ENCODE measurements at places on chromosomes 6 and 20. TPM values are rescaled to one million over a fixed set of nuclear protein-coding genes. Genes with fewer than 3 reads are reported as not detected.
A peak's percentile ranks its signal among the peaks of the same experiment; 100 is the strongest.

GRCh38 chr6:66435321-66435720, 728.3 kb upstream of the EYS start:
- DNase-seq: no peak

- DNase-seq: no peak
Observed at GRCh38 chr6:140398076-140398475, 1023.6 kb upstream of the CITED2 start.

DNA sequence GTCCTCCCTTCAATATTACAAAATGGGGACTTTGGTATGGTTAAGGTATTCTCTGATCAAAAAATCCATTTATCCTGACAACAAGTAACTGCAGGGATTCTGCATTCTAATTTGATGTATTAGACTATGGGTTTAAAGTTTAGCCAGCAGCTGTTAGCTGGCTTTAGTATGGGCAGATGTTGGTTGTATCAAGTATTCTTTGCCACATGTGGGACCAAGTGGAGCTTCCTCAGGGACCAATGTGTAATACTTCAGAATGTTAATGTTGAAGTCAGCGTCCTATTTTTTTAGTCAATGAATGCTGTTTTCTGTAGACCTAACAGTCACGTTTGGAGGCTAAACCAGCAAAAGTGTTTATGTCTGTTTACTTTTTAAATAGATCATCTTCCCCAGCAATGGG, 41.4 kb downstream of the MOXD1 start:
- DNase-seq: no peak

DNA sequence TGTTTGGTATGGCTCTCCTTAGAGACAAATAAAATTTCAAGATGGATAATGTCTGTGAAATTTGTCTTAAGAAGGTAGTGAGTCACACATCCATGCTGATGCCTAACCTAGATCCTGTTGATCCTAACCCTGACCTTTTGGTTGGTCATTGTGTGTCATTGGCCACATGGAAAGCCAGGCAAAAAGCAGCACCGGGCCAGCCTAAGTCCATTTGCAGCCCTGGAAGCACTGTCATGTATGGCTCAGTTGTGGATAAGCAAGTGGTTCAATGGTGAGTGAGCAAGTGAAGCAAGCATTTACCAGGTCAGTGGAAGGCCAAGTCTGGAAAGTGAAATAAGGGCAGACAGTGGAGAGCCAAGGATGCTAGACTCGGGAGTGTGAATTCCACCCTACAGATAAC, 12.1 kb upstream of the XRN2 start:
- DNase-seq: no peak

GRCh38 chr6:88211446-88211845, 45.3 kb upstream of the CNR1 start:
- DNase-seq: no peak

Gene RAET1L
- not detected for total RNA-seq

DNA sequence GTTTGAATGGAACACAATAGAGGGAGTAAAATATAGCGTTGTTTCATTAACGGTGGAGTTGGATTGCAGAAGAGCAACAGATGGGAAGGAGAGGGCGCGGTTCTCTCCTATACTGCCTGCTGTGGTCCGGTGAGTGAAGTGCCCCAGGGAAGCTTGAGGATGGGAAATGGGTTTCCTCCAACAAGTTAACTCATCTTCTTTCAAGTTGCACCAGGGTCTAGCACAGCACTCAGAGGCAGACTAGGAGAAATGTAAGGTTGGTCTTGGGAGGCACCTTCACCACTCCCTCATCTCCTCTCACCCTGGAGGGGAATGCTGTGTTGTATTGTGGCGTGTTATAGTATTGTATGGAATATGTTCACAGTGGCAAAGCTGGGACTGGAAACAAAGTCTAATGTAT, 96.9 kb upstream of the SLC24A3 start:
- no peak for DNase-seq

DNA sequence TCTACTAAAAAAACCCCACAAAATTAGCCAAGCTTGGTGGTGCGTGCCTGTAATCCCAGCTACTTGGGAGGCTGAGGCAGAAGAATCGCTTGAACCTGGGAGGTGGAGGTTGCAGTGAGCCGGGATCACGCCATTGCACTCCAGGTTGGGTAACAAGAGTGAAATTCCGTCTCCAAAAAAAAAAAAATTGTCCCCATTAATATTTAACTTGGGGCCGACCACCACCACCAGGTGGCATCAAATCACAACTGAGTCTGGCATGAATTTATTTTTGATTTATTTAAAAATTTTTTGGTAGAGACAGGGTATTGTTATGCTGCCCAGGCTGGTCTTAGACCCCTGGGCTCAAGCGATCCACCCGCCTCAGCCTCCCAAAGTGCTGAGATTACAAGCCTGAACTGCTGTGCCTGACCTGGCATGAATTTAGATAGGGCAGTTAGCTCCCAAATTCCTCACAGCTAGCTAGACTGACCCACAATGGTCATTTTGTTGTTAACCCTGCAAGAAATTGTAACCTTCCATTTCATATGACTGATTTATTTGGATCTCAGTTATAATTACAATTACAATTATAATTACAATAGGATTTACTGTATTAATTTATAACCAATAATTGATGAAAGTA, 17.1 kb upstream of the BEND3 start:
- DNase-seq: peak; percentile 29

Measured in SJSA1 (cell line).